ENCODE measurements at places on chromosomes 3 and 15.
A peak's percentile ranks its signal among the peaks of the same experiment; 100 is the strongest.

DNA sequence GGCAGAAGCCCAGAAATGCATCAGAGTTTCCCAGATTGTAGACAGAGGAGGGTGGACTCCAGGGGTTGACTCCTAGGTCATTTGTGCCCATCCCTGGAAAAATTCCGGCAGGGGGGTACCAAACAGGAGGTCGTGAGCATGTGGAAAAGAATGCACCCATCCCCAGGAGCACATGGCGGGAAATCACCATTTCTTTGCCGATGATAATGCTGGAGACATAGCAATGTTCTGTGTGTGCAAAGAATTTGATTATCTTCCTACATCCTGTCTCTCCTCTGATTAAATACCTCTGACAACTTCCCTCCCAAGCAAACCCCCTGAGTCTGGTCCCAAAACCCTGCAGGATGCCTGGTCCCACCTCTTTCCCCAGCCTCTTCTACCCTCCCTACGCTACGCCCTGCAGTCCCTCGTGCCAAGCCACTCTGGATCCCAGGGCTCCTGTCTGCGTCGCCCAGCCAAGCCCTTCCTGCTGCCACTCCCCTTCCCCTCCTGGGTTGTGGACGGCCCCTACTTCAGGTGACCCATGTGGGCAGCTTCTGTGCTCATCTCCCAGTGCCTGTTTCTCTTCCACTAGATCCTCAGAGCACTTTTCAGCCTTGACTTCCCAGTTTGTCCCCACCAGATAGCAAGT is 15.8 kb downstream of the WNT7A start:
- DNase-seq = no peak

DNA sequence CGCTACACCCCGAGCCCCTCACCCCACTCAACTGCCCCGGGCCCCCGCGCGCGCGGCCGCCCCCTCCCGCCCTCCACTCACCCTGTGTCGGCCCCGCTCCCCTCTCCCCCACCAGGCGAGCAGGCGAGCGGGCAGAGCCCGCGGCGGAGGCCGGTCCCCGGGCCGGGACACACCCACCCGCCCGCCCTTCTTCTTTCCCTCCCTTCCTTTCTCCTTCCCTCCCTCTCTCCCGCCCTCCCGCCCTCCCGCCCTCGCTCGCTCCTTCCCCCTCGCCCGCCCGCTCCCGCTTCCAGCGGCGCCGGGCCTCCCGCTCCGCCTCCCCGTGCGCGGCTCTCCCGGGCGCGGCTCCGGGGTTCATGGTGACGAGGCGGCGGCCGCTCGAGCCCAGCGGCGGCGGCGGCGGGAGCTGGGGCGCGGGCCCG is at the start of gene CTDSPL:
Gene CTDSPL, plus strand, starts transcription at position 261 of the 422 bp plus-strand sequence. CDS start 320 bp downstream, outside the sequence.
- DNase-seq = no peak

DNA sequence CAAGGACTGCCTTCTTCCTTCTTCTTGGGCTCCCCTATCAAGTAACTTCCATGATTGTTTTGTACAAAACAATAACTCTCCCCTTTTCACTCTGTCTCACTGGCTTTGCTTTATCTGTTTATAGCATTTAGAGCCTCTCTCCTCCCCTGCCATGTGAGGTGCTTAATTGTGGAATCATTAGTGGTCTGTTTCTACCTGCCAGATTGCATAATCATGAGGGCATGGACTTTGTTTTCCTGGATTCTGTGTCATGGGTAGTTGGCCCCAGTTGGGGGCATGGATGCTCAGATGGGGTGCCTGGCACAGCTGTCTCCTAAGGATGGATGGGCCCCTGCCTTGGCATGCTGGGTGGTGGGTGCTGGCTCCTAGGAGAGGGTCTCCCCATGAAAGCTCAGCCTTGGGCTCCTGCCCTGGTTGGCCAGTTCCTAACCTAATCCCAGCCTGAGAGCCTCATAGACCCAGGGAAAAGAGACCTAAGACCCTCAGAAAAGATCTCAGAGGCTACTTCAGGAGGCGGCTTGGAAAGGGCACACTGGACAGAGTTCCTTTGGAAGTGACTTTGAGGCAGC is 8.0 kb upstream of the CTXND1 start:
- no peak for DNase-seq

DNA sequence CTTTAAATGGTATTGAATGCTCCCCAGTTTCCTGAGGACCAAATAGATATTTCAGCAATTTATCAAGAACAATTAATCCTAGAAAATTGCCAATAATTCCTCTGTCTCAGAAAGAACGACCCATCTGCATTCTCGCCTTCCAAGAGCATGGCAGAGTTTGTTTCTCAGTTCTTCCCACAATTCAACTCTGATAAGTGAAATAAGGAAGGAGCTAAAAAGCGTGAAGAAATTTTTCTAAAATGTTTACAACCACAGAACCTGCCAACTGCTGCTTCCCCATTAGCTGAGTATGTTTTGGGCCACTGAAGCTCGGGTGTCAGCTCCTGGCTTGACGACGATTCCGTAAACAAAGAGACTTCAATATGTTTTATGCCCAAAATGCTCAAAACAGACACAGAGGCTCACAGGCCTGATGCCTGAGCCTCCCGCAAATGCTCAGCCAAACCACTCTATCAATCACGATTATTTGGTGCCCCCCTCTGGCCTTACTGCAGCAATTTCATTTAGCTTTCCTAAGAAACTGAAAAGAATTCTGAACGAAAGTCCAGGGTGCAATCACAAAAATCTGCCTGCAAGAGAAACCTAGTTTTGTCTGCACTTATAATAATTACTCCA is 259.2 kb upstream of the CCDC54 start:
- peak; percentile 77 for DNase-seq

DNA sequence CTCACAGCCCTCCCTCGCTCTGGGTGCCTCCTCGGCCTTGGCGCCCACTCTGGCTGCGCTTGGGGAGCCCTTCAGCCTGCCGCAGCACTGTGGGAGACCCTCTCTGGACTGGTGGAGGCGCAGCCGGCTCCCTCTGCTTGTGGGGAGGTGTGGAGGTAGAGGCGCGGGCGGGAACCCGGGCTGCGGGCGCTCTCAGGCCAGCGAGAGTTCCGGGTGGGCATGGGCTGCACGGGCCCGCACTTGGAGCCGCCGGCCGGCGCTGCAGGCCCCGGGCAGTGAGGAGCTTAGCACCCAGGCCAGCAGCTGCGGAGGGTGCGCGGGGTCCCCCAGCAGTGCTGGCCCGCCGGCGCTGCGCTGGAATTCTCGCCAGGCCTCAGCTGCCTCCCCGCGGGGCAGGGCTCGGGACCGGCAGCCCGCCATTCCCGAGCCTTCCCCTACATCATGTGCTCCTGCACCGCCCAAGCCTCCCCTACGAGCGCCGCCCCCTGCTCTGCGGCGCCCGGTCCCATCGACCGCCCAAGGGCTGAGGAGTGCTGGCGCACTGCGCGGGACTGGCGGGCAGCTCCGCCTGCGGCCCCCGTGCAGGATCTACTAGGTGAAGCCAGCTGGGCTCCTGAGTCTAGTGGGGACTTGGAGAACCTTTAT is 46.0 kb upstream of the GSK3B start:
- DNase-seq = no peak

DNA sequence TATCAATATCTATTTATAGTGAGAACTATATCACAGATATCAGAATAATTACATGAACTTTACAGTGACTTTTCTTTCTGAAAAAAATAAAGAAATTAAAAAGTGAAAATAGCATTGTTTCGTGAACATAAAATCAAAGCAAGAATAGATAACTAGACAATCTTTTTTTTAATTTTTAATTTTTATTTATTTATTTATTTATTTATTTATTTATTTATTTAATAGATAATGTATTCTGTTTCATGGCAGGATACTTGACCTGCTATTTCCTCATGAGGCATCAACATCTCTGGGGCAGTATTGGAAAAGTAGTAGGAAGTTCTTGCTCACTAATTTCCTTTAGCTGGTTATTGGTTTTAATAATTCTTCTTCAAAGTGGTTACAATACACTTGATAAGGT is 33.3 kb downstream of the SLITRK3 start:
- DNase-seq = no peak

DNA sequence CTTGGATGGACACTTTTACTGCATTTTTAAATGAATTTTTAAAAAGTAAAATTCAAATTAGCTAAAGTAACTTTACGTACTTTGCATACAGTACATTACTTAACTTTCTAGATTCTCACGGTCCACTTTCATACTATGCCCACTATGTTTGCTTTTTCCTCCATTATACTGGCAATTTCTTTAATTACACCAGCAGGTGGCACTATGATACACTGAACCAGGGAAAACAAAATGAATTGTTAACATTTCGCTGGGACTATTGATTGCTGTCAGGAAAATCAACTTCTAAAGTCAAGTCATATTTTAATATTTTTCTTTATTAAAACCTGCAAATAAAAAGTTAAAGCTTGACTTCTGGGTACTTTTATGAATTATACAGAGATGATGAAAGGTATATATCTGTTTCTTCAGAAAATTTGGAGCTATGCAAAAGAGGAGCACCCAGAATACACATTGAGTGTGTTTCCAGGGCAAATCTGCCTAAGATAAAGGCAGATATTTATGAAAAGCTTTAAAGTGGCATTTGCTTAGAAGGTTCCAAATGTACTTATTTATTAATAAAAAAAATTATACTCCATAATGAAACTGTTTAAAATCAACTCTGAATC is 21.8 kb upstream of the POU1F1 start:
- peak; percentile 29 for DNase-seq

DNA sequence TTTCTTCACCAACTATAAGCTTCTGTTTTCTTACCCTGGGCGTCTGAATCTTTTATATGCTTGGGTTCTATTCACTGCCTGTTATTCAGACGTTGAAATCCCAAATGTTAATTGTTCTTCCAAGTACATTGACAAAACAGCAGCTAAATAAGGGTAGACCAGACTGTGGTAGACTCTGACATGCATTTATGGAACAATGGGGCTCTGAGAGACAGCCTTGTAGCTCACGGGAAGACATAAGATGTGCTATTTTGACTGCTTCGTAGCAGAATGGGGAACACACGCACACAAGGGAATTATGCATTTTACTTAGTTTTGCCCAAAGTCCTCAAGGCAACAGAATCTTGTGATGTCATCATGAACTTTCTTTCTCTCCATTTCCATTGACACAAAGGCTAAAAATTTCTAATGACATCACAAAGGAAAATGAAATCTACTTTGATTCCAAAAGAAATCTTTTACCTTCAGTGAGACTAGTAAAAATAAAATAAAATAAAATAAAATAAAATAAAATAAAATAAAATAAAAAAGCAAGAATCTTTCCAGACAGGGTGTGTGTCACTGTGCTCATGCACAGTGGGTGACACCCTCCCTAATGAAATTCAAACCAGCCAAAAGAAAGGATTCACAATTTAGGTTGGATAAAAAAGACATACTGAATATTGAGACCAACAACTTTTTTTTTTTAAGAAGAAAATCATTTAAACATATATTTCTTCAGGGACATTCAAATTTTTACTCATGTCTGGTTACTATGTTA is 346.6 kb downstream of the ZBTB20 start:
- DNase-seq = no peak

DNA sequence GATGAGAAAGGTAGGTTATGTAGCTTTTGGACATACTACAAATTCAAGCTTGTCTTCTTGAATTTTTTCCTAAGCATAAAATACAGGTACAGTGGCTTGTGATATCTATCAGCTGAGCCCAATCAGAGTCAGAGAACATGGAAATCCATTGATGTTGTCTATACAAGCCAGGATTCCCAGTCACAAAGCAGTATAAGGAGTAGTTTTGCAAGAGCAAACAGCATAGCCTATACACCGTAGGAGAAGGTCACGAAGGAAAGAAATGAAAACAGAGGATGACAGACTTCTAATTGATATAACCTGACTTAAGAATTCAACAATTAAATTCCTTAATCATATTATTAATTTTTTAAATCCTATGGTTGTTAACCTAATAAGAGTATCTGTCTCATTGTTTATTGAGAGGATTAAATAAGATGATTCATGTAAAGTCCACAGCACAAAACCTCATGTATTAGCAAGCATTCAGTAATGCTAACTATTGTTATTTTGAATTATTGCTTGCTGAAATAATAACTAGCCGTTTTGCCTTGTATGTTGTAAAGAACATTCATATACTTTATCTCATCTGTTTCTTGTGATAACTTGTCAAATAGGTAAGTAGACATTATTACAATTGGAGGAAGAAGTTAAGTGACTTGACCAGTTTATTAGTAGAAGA is 276.6 kb upstream of the ZPLD1 start:
- no peak for DNase-seq

GRCh38 chr3:102206511-102207031 is 228.2 kb upstream of the ZPLD1 start:
- no peak for DNase-seq

DNA sequence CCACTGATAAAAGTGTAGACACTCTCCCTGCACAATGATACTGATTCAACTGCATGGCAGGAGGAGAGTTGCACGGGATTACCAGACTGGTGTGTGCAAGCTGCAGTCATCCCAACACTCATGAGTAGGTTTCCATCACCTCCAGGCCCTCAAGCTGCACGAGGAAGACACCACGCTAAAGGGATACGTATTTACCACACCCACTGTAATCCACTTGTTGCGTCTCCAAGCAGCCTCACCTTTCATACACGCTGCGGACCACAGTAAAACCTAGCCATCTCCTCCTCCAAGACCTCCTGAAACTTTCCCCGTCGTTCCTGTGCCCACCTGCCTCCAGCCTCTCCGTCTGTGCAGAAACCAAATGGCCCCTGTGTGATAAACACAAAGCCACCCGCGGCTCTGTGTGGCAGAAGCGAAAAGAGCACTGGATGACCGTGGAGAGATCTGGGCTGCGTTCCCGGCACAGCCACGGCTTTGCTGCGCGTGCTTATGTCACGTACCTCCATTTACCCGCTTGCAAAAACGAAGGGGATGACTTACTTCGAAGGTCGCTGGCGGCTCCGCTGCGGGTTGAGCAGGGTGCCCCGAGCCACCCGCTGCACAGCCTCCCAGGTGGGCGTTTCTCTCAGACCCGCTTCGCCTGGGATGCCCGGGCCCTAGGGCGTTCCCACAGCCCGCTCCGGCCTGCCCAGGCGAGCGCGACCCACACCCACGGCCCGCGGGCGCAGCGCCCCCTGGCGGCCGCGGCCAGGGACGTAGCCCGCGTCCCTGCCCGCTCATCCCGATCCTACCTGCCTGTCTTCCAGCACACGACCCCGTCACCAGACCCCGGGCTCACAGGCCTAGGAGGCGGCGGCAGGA is 643 bp downstream of the ABCC5 start:
- no peak for DNase-seq

GRCh38 chr15:45573961-45574629 is 13.1 kb upstream of the BLOC1S6 start:
- no peak for DNase-seq

GRCh38 chr3:181497358-181497757 is 214.4 kb upstream of the SOX2 start:
- DNase-seq = no peak

DNA sequence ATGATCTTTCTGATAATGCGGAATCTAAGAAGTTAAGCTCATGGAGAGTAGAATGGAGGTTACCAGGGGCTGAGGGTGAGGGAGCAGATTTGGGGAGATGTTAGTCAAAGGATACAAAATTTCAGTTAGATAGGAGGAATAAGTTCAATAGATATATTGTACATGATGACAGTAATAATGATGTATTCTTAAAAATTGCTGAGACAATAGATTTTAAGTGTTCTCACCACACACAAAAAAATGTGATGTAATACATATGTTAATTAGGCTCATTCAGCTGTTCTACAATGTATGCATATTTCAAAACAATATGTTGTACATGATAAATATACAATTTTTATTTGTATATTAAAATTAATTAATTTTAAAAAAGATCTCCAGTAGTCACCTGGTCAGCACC is 81.4 kb downstream of the PGPEP1L start:
- DNase-seq = no peak

GRCh38 chr3:147458995-147459704 is 50.0 kb downstream of the ZIC1 start:
- peak; percentile 12 for DNase-seq

- DNase-seq = no peak
Measured at GRCh38 chr15:95709959-95710695, 620.4 kb upstream of the NR2F2 start.

- DNase-seq = no peak
Measured at GRCh38 chr15:92831336-92831654, 68.8 kb upstream of the CHD2 start.
